NCI-H1436 treated with DMSO at 0.1 percent for 48 hours (cell line): ENCODE measurements at places on chromosomes 11 and 22.

GRCh38 chr22:44369293-44369661, 56.5 kb upstream of the SHISAL1 start:
- DNase-seq: no peak

DNA sequence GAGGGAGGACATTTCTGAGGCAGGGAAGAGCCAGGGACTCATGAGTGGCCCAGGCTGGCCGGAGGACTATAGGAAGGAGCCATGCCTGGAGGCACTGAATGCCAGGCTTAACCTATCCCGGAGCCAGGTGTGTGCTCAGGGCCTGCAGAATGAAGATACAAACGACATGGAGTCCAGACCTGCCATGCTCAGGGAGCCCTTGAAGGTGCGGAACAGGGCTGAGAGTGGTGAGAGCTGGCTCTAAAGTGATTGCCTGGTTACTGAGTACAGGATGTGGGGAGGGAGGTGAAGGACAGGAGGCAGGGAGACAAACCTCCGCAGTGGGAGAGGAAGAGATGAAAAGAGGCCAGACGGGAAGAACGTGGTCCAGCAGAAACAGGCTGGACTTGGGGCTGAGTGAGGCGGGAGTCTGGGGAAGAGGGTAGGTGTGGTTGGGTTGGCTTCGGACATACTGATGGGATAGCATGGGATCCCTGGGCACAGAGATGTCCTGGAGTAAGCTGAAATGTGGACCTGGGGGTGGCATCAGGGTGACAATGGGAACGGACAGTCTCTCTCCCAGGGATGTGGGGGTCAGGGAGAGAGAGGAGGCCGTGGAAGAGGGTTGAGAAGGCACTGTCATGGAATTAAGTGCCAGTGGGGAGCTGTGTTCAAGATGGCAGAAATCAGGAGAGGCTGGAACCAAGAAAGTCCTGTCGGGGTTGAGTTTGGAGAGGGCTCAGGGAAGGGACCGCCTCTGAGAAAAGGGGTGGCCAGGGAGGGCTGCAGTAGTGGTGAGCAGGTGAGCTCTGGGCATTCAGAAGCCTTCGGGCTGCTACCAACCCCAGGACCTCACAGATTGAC, 1.5 kb upstream of the ANKRD13D start:
- DNase-seq: no peak

GRCh38 chr11:31788085-31788484, 23.0 kb downstream of the PAX6 start:
- DNase-seq: no peak

DNA sequence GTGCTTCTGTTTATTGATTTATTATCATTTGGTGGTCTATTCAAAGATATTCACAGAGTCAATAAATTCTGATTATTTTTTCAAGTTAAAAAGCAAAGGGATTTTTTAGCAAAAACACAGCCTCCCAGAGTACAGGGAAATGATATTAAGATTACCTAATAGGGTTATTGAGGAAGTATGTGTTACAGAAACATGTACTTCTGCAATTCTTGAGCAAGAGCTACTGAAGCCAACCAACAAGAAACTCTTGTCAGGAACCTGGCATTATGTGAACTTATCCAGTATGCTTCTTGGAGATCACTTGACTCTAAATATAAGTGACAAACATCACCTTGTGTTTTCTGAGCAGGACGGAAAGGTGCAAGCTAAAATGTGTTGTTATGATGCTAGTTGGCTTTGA, 42.0 kb upstream of the CARD18 start:
- no peak for DNase-seq

DNA sequence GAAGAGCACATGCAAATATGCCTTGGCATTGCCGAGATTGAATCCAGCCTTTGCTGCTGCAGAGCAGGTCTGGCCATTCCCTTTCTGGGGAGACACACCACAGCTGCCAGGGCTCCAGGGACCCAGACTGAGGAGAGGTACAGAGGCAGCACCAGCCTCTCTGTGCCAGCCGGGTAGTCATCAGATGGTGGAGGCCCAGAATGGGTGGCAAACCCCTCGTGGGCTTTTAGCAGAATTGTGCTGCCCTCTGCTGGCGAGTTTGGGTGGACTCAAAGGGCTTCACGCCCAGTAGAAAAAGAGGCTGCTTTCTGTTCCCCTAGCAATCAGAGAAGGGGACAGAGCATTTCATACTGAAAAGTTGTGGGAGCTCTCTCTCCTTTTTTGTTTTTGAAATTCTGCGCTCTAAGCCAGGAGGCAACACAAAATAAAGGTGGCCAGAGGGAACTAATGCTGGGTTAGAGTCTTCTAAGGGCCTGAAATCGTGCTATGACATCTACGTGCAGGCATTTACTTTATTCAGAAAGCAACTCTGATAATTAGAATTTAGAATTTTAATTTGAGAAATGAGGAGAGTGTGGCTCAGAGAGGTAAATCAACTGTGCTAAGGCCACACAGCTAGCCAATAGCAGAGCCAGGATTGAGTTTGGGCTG, 158.8 kb upstream of the NAV2 start:
- DNase-seq: peak; percentile 13

GRCh38 chr11:126438272-126438671, 82.8 kb downstream of the ST3GAL4 start:
- no peak for DNase-seq

GRCh38 chr11:18853086-18853720, 61.6 kb upstream of the PTPN5 start:
- no peak for DNase-seq

DNA sequence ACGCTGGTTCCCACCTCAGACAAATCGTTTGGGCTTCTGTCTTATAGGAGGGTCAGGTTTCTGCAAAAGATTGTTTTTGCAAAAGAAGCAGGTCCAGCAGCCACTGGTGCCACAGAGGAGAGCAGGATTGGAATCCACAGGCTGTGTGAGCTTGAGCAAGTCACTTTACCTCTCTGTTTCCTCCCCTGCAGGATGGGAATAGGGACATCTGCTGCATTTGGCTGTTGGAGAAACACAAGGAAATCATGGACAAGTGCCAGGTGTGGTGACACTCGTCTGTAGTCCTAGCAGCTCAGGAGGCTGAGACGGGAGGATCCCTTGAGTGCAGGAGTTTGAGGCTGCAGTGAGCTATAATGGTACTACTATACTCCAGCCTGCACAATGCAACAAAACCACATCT, 422.6 kb downstream of the MN1 start:
- DNase-seq: no peak

- no peak for DNase-seq
Measured at GRCh38 chr11:75845324-75845723, 30.3 kb downstream of the UVRAG start.

DNA sequence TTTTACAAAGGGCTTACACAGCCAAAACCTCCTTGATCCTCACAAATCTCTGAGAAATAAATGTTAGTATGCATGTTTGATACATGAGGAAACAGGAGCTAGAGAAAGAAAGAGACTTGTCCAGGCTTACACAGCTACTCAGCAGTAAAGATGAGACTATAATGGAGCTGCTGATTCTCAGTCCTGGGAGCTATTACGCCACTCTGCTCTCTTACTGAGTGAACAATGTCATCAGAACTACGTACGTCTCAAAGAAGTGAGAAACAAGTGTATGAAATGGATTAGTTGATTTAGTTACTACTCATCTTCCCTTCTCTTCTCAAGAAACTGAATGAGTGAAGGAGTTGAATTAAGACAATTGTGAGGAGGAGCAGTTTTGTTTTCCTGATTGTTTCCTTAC, 12.3 kb downstream of the MS4A6E start:
- DNase-seq: no peak

DNA sequence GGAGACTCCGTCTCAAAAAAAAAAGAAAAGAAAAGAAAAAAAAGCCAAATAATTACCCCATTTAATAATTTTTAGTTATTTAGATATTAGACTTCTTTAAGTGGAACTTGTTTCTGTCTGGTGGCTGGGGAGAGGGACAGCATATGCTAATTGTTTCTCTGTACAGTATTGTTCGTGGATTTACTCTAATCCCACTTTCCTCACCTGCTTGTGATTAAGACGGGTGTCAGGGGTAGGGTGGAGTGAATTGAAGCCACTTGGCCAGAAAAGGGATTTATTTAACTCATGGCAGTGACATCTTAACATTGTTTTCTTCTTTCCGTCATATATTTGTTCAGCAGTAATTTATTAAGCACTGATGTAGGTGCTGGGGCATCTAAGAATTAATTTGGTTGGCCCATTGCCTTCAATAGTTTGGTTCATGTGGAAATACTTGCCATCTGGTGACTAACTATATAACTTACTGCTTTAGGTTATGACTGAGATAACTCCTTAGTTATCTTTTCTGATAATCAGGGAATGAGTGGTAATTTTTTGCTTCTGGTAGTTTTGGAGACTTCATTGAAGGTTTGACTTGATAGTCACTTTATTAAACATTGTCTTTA, 4.6 kb downstream of the TNRC6B start:
- DNase-seq: no peak

- no peak for DNase-seq
Measured at GRCh38 chr11:86904001-86904400, 51.2 kb downstream of the FZD4 start.

DNA sequence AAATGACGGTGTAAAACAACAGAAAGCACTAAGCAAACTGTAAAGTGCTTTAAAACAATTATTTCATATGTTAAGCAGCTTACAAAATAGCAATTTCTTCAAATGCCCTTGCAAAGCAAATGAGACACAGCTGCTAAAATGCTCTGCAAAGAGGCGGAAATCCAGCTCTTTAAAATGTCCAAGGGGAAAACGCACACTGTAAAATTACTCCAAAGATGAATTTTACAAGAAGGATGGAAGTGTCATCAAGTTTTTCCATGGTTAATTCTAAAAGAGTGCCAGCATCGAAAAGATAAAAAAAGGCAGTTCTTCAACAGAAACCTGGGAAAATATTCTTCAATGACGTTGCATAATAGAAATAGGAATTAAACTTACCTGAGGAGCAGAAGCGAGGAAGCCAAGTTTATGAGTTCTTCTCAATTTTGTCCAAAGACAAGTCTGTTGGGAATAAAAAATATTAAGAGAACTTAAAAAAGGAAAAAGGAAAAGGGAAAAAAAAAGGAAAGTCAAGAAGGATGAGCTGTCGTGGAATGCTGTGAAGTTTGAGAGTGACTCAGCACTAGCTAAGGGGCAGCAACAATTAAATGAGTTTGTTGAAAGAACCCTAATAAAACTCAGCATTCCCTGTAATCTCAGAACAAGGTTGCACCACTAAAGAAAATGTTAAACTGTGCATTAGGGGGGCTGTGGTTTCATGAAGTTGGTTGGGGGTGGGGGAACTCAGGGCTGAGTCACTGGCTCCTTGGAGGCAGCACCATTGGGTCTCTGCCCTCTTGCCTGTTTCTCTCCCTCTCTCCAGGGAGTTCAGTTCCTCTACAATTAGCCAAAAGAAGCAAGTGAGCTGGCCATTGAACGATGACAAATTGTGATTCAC, 64.2 kb upstream of the BLID start:
- DNase-seq: no peak
